ENCODE measurements at places on chromosomes 4 and X. TPM values are rescaled to one million over a fixed set of nuclear protein-coding genes. Genes with fewer than 3 reads are reported as not detected.

GRCh38 chr4:168511780-168512489 lies 15.1 kb downstream of the PALLD start:
- no peak for DNase-seq

DNA sequence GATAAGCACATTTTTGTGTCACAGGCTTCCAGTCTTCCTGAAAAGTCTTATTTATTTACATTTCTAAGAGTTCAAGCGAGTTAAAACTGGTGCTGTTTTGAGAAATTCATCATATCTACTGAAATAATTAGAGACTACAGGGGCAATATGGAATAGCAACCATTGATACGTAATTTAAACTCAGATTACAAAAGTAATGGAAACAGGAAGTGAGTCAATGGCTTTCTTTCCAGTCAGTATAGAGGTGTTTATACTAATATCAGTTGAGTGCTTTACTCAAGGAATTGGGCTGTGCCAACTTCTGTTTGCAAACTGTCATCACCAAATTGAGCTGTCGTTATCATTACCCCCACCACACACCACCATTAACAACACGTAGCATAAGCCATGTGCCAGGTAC lies 222.7 kb downstream of the COL25A1 start:
- no peak for DNase-seq

DNA sequence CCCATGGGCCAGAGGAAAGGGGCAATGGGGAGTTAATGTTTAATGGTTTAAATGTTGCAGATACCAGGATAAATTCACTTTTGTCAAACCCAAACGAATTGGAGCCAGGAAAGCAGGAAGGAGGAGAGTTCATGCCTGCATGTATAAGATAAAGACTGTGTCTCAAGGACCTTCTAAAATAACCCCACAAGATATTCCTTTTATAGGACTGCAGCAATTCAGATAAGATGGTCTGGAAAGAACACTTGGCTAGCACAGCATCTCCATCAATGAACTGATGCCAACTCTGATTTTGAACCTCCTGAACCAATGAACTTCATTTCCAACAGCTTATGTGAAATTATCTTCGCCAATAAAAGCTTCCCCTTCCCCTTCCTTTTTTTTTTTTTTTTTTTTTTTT lies 31.3 kb upstream of the LONRF3 start:
- DNase-seq, result no peak

DNA sequence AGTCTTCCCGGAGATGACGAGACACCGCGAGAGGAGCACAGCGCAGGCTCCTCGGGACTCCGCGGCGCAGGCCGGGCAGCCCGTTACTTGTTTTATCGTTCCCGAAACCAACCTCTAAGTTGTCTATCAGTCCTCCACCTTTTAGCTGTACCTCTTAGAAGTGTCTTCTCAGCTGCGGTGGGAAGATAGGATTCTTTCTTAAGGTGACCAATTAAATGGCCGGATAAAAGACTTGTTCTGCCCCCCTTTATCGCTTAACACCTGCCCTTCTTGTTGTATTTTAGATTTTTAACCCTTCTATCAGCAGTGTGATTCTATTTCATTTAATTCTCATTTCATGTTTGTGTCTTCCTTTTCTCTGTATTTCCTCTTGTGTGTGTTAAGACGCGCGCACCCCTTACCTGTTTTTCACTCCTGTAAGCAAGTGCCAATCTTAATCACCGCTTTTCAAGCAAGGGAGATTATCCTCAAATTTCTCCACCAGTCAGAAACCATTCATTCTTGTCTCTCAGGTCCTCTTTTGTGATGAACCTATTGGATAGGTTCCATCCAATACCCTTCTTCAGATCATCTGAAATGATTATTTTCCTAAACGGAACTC lies at the start of gene SLC9B2:
Gene SLC9B2 (minus strand): TSS at position 15 of the 601 bp plus-strand sequence. CDS start 9,211 bp downstream, outside the sequence.
- DNase-seq, result no peak

- no peak for DNase-seq
Measured at GRCh38 chr4:79626101-79626500, 218.1 kb upstream of the GK2 start.

- DNase-seq, result no peak
Measured at GRCh38 chr4:140222171-140222570, 68.2 kb upstream of the MAML3 start.

FAM184B gene
- total RNA-seq, result 0.59 TPM

FREM3 gene
- total RNA-seq, result not detected

Data from breast epithelium (tissue), 4 donors.